ENCODE measurements at places on chromosomes 3 and 15. TPM values are rescaled to one million over a fixed set of nuclear protein-coding genes. Genes with fewer than 3 reads are reported as not detected.

The DPH6 gene
- total RNA-seq, result 12.7 TPM

The SENP2 gene
- total RNA-seq, result 21.1 TPM

The TLE3 gene
- total RNA-seq, result 34.4 TPM

The CHRNA5 gene
- 34.3 TPM for total RNA-seq

The BBS4 gene
- total RNA-seq, result 21.6 TPM

The RTP4 gene
- not detected for total RNA-seq

The TUBGCP5 gene
- total RNA-seq, result 26.2 TPM

The MASP1 gene
- 0.06 TPM for total RNA-seq

The PAQR5 gene
- total RNA-seq, result 102 TPM

The PRTG gene
- total RNA-seq, result 10.8 TPM

The OPA1 gene
- 37.9 TPM for total RNA-seq

The SHF gene
- total RNA-seq, result 0.88 TPM

The GOLGA8S gene
- 0.08 TPM for total RNA-seq

The POTEB2 gene
- not detected for total RNA-seq

The SH2D7 gene
- total RNA-seq, result not detected

The CPN2 gene
- not detected for total RNA-seq

The LRRC34 gene
- not detected for total RNA-seq

The SMCO1 gene
- not detected for total RNA-seq

The WDR76 gene
- 13.3 TPM for total RNA-seq

The FGF7 gene
- total RNA-seq, result not detected

The SLC9C1 gene
- total RNA-seq, result not detected

The ZNF660 gene
- not detected for total RNA-seq

The ADIPOQ gene
- not detected for total RNA-seq

The PLCB2 gene
- 1.0 TPM for total RNA-seq

The PLAAT1 gene
- 0.13 TPM for total RNA-seq

The GOLGA8G gene
- total RNA-seq, result not detected

The CAMP gene
- not detected for total RNA-seq

The LMLN gene
- 2.6 TPM for total RNA-seq

The SLC22A13 gene
- not detected for total RNA-seq

The GORASP1 gene
- total RNA-seq, result 34.0 TPM

The ZNF501 gene
- not detected for total RNA-seq

The LDHAL6B gene
- not detected for total RNA-seq

The SAMD7 gene
- total RNA-seq, result not detected

The CYP8B1 gene
- not detected for total RNA-seq

The TGM5 gene
- total RNA-seq, result not detected

The TCTA gene
- 23.5 TPM for total RNA-seq

The GPR149 gene
- total RNA-seq, result not detected

The DPPA2 gene
- not detected for total RNA-seq

The ARPP19 gene
- total RNA-seq, result 104 TPM

The MKRN3 gene
- 1.6 TPM for total RNA-seq

The STAC gene
- 2.2 TPM for total RNA-seq

The GOLGA6B gene
- 0.06 TPM for total RNA-seq

The CELSR3 gene
- total RNA-seq, result 3.9 TPM

The ZBTB20 gene
- 1.4 TPM for total RNA-seq

The VIPR1 gene
- 1.7 TPM for total RNA-seq

The ZNF385D gene
- total RNA-seq, result not detected

The CCDC174 gene
- 13.8 TPM for total RNA-seq

The FETUB gene
- 0.12 TPM for total RNA-seq

The VPS18 gene
- 23.9 TPM for total RNA-seq

The TUBGCP4 gene
- 5.1 TPM for total RNA-seq

The CADPS gene
- not detected for total RNA-seq
